Hematopoietic multipotent progenitor cell (in vitro differentiated cells): ENCODE measurements at places on chromosomes 7 and 10. TPM values are rescaled to one million over a fixed set of nuclear protein-coding genes. Genes with fewer than 3 reads are reported as not detected.

DNA sequence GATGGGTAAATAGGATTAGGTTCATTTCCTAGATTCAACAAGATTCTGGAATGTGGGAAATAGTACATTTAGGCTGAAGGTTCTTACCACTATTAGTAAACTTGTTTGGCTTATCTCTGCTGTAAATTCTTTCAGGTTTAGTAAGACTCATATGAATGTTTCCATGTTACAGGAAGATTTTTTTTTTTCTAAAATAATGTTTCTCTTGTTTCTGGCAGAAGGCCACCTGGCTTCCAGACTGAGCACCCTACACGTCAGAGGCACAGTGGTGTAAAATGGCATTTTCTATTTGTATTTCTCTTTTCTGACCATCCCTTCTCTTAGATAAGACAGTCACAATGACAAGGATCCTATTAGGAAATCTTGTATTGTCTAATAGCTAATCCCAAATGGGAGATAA is 22.7 kb upstream of the AASS start:
- DNase-seq, result no peak

- DNase-seq, result no peak
Measured at GRCh38 chr7:142827951-142828500, 26.9 kb upstream of the EPHB6 start.

GRCh38 chr7:157462419-157462771 is 125.6 kb downstream of the DNAJB6 start:
- DNase-seq, result no peak

GDF2 gene
- not detected for total RNA-seq

TCAF1 gene
- 38.2 TPM for total RNA-seq

GRCh38 chr10:71801361-71801760 is 28.0 kb upstream of the VSIR start:
- DNase-seq, result no peak

DNA sequence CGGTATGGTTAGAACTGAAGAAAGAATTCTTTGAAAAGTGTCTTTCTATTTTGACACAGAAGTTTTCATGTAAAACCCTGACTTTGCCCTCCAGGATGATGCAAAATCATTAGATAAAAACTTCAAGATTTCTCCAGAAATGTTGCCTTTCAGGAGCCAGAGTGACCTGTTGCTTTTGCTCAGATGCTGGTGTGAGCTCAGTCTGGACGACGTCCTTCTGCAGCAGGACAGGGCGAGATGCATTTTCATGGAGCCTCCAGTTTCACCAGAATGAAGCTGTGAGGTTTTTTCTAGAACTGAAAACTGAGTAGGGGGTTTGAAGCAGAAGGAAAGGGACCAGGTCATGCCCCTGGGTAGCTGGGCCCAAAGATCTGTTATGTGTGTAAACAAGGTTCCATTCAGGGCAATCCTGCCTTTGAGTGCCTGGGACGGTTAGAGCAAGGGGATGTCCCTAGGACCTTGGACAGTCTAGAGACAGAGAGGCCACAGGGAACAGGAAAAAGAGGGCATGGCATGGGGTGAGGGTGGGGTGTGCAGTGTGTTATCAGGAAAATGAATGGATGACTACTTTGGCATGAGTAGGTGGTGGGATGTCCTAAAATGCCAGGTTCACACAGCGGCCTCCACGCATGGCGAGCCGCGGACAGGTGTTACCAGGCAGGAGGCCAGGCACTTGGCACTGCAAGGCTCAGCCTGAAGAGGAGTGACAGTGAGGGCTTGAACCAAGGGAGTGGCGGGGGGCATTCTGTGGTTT is 356.3 kb downstream of the CXCL12 start:
- DNase-seq, result no peak

GNGT1 gene
- total RNA-seq, result not detected

DNA sequence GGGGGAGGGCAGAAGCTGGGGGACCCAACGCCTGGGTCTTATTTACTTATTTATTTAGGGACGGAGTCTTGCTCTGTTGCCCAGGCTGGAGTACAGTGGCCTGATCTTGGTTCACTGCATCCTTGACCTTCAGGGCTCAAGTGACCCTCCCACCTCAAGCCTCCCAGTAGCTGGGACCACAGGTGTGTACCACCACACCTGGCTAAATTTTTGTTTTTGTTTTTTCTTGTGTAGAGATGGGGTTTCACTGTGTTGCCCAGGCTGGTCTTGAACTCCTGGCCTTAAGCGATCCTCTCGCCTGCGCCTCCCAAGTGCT is 1.7 kb upstream of the MOGAT3 start:
- no peak for DNase-seq

MASTL gene
- 4.6 TPM for total RNA-seq

- no peak for DNase-seq
Measured at GRCh38 chr7:6093375-6093774, 62.2 kb downstream of the ANKRD61 start.

ASL gene
- total RNA-seq, result 40.4 TPM

NEBL gene
- total RNA-seq, result 0.27 TPM

DNA sequence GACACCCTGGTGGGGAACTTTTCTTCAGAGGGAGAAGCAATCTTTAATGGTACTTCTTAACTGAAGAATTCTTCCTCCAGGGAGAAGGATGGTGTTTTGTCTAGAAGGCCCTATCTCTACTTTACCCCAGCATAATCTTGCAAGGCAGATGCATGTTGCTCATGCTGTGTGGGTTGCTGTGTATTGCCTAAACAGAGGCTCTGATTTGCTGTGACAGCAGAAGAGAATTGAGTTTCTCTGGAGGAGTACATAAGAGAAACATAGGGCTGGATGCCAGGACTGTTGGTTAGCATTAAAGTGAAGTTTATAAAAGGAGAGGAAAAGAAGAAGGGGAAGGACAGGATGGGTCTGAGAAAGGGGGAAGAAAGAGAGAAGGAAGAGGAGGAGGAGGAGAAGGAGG is 248.1 kb upstream of the HPS1 start:
- no peak for DNase-seq

GRCh38 chr10:71643904-71644303 is 75.7 kb downstream of the C10orf105 start:
- no peak for DNase-seq
